IMR-90 (cell line): ENCODE measurements at places on chromosomes 6 and 20.

- peak; percentile 26 for DNase-seq
Measured at GRCh38 chr6:126170978-126171382, 168.9 kb upstream of the CENPW start.

GRCh38 chr20:44357020-44357419 is 1.5 kb downstream of the HNF4A start:
- DNase-seq, result no peak

GRCh38 chr6:94478133-94479005 is 1059.0 kb upstream of the EPHA7 start:
- no peak for DNase-seq

DNA sequence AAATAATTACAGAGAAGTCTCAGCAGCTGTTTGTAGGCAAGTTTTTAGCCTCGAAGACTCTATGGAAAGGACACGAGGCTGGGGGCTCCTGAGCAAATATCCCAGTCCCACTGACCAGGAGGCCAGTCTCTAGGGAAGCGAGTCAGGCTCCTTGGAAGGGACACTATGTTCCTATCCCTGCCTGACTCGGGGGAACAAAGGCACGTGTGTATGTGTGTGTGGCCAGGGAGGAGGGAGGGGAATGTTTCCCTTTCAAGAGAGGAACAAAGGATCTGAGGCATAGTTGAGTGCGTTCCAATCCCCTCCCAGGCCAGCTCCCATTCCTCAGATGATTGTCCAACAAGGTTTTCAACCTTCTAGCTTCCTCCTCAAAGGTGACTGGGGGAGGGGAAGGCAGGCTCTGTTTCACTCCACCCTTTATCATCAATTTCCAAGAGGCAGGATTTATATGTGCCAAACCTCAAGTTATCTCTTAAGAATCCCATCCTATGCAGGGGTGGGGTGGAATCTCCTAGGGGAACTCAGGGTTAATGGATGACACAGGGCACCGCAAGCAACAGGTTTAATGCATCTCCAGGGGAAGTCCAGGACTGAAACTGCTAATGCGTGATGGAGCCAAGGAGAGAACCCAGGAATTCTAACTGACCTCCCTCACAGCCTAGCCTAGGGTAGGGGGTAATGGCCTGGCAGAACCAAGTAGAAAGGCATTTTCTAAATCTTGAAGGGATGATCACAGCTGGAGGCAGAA is 9.9 kb downstream of the BCL2L1 start:
- peak; percentile 82 for DNase-seq

GRCh38 chr20:37567671-37568588 is 40.3 kb upstream of the BLCAP start:
- DNase-seq, result no peak

GRCh38 chr6:135227349-135227748 is 46.2 kb downstream of the MYB start:
- DNase-seq, result no peak

DNA sequence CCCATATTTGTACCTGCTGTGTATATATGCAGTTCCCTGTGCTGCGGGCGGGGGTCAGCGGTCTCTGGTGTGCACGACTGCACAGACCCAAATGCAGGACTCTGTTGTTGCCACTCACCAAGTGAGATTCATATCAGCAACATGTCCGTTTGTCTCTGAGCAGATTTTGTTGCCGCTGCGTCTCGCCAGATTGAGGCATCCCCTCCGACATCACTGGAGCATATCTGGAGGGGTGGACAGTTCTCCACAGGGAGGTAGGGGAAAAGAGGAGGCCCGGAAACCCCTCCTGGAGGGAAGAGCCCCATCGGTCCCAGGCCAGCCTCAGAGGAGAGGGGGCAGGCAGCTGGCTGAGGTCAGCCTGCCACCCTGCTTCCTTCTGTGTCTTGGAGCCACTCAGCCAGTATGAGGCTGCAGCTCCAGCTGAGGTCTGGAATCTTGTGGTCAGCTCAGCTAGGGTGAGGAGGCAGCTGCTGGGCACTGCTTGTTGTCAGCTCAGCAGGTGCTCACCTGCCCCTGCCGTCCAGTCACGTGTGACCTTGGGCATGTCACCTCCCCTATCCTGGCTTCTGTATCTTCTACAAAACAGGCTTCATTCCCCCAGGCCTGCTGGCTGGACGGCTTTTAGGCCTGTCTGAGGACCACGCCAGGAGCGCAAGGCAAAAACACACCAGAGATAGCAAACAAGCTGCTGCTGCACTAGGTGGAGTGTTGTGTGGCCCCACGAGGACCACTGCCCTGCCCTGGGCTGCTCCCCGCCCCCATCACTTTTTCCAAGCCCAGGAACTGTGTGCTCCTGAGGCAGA is 47.1 kb downstream of the HNF4A start:
- no peak for DNase-seq

- peak; percentile 73 for DNase-seq
Measured at GRCh38 chr20:9392892-9393857, 121.2 kb upstream of the LAMP5 start.

- no peak for DNase-seq
Measured at GRCh38 chr6:20162515-20162914, 49.8 kb downstream of the MBOAT1 start.
